ENCODE measurements at places on chromosomes 1 and 21.
A peak's percentile ranks its signal among the peaks of the same experiment; 100 is the strongest.

GRCh38 chr1:37394574-37395464 is 79.6 kb upstream of the ZC3H12A start:
- no peak for DNase-seq

DNA sequence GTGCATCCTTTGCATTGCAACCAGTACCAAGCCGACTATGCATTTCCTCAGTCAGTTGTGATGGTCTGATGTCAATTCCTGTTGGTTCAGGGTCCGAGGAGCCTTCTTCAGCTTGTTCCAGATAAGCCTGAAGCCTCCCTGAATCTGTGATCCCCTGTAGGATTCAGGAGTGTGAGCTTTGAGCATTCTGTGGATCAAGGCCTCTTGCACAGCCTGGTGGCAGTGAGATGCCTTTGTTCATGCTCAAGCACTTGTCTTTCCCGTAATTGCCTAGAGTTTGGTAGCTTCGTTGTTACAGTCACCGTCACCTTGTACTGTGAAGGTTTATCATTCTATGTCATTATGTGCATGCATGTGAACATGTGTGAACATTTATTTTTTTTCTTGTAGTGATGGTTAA is 103.5 kb downstream of the PBX1 start:
- DNase-seq = no peak

- no peak for DNase-seq
Observed at GRCh38 chr1:29664711-29665110, 428.4 kb downstream of the PTPRU start.

DNA sequence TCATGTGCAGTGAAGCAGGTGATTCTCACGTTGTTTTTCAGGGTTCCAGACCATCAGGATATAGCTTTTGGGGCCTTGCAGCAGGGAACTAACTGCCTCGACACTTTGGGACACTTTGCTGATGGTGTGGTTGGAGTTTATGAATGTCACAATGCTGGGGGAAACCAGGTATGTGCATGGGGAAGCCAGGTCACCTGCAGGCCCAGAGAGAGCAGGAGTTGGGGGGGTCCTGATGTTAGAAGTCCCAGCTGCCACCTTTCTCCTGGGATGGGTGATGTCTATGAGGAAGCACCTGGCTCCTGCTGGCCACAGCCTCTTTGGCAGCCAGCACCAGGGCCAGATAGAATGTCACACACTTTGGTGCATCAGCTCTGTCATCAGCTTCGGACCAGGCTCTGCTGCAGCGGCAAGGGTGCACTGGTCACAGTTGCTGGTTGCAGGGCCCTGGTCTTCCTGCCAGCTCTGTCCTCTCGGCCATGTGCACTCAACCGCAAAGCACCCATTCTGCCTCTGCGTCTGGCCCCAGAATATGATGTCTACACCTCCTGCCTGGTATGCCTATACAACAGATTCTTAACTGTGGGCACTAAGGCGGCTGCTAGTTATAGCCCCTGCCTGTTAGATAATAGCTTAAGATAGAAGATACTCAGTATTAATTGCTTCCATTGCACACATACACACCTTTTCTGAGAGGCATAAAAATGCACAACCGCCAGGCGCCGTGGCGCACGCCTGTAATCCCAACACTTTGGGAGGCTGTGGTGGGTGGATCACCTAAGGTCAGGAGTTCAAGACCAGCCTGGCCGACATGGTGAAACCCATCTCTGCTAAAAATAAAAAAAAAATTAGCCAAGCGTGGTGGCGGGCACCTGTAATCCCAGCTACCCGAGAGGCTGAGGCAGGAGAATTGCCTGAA is 160.7 kb downstream of the PGBD5 start:
- DNase-seq = no peak

DNA sequence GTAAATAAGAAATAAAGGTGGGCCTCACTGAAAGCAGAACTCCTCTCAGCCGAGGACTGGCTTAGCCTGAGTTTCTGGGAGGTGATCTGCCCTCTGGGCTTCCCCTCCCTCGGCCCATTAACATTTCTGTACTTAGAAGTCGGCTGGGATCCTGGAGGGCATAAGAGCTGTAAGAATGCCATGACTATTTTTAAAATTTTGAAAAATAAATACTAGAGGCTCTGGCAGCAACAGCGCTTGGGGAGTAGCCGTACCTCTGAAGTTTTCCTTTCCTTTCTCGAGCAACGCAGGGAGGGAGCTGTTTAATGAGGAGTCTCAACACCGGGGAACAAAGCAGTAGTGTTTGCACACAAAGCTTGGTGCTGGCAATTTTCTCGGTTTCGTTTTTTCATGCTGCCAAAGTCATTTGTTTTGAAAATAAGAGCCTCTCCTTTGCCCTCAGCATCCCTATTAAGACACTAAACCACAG is 498.7 kb downstream of the SMYD3 start:
- DNase-seq = no peak

DNA sequence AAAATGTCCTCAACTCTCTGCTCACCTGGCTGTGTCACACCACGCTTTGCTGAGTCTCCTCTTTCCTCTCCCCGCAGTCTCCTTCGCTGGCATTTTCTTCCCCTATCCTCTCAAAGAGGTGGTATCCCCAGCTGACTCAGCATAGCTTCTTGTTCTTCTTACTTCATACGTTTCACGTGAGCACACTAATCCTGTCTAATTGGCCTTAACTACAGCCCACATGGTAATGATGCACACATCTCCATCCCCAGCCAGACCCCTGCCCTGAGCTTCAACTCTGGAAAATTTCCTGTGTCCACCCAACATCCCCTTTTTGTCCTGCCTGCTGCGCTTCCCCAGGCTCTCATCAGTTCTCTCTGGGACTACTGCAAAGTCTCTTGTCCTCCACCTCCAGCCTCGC is 169.8 kb downstream of the TTLL7 start:
- DNase-seq = no peak

DNA sequence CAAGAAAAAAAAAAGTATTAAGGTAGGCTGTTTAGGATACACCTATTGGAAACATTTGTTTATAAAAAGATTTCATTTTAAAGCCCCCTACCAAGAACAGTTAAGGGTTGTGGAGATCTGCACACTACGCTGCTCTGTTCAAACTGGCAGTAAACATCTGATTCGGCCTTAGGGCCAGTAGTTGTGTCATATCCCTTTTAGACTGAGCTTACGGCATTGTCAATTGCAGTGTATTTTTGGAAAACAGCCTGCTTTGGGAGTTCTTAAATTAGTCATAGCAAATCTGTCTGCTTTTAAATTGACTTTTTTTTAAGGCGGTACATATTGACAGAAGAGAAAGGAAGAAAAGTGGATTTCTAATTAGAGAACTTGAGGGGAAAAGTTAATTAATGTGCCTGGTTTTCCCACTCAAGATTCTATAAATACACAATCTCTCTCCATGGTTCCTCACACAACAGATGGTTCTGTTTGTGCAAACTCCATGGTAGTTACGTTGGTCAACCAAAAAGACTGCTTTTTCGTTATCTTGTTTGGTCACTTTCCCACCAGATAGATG is 1.7 kb upstream of the ELK4 start:
- DNase-seq = no peak

GRCh38 chr1:100862591-100862990 is 32.1 kb downstream of the EXTL2 start:
- DNase-seq = no peak

- DNase-seq = no peak
Observed at GRCh38 chr1:3674100-3675094, 22.1 kb downstream of the TP73 start.

GRCh38 chr1:60759291-60759690 is 323.1 kb upstream of the NFIA start:
- no peak for DNase-seq

DNA sequence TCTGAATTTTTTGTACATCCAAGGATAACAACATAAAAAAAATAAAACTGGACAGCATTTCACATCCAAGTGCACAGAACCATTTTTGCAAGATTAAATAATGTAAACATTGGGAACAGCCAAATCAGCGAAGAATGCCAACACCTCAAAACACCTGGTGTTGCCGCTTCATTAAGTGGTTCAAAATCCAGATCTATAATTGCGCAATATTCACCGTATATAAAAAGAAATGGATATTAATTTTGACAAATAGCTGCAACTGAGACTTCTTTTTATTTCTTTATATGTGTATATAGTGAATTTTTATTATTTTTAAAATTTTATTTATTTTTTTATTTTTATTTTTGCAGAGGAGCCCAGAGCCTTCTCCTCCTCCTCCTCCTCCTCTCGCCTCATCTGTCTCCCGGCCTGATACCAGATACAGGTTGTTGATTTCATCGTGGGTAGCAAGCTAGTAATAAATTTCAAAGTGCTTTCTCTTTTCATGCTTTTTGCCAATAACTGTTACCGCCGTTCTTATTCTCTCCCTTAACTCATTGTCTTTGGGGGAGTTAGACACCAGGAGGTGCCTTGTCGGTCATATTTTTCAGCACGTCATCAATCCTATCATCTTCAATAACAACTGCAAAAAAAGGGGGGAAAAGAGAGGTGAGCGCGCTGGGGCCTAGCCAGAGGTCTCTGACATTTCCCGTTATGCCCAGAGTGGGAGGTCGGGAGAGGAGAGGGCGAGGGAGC is 2.7 kb downstream of the CAMK2N1 start:
- no peak for DNase-seq

- DNase-seq = peak; percentile 71
Observed at GRCh38 chr1:203504400-203505250, 10.7 kb downstream of the OPTC start.

GRCh38 chr1:184567009-184567408 is 180.2 kb downstream of the C1orf21 start:
- no peak for DNase-seq

DNA sequence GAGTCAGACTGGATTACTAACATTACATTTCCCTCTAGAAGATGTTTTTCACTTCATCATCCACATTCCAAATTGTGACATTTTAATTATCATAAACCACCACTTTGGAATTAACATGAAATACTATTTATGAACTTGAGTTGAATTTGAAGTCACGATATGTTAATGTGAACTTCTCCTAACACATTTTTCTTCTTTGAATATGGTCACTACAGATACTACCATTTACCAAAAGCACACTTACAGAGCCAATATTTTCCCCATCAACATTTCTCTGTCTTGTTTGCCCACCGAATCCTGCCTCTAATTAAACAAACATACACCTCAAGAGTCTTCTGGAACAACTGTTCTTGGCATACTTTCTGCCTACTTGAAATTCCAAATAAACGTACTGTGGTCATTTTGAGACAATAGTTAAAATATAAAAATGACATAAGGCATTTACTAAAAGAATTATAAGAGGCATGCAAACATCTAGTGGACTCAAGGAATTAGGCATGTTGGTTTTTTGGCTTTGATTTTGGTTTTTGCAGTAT is 177.4 kb downstream of the AKT3 start:
- no peak for DNase-seq

DNA sequence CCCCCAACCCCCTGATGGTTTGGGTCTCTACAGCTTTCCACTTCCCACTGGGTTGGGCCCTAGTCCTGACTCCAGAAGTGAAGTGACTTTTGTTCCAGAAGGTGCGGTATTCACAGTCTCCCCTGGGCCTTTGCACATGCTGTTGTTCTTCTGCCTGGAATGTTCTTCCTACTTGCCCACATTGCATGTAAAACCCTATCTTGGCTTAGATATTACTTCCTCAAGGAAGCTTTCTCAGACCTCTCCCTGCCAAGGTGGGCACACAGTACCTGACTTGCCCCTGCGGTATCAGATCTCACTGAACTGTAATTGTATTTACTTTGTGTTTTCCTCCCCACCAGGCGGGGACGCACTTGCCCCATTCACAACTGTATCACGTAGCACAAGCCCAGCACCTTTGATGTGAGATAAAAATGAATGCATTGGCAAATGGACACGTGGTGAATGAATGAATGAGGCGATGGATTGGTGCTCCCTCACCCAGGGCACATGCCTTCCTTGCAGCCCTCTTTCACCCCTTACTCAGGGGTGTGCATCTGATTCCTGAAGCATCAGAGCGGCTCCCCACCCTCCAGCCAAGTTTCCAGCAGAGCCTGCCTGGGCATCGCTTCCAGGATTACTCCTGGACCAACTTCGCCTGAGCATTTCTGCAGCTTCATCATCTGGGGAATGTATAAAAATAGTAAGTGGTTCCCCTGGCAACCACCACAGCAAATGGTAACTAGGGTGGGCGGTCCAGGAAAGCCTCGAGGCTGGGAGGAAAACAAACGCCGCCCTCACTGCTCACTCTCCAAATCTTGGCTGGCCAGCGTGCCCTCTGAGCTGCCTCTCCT is 19.8 kb downstream of the NENF start:
- DNase-seq = no peak

DNA sequence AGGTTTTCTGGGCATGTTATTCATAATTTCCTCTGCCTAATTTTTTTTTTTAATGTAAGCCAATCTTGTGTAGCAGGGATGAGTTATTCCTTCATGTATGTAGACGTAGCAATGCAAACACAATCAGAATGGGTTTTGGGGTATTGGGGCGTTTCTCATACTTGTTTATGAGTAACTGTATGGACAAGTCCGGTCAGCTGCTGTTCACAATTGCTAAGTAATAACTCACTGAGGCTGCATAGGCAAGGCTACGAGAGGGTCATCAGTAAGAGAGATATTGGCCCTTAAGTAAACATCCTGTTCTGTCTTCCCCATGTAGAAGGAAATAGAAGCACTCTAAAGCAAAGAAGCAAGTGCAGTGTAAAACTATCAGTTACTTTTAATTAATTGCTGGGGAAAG is 9.5 kb upstream of the TARS2 start:
- no peak for DNase-seq

- DNase-seq = no peak
Observed at GRCh38 chr1:85983316-85983715, 173.3 kb downstream of the COL24A1 start.

DNA sequence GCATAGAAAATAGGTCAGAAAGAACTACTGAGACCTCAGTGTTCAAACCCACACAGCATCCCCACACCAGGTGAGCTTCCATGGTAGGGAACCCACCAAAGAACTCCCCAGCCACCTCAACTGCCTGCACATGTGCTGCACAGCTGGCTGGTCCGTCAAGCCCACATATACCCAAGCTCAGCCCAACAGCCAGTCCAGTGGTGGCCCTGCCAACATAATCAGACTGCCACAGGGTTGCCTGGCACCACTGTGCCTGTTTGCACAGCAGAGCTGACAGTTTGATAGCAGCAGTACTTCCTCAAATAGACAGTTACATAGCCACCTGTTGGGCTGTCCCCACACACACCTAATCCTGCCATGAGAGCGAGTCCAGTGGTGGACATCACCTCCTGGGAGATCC is 283.3 kb upstream of the PRMT6 start:
- DNase-seq = no peak

GRCh38 chr1:117709249-117709691 is 103.4 kb downstream of the TENT5C start:
- DNase-seq = no peak
